ENCODE measurements at places on chromosomes 7 and 10. TPM values are rescaled to one million over a fixed set of nuclear protein-coding genes. Genes with fewer than 3 reads are reported as not detected.

Gene TMEM196
- total RNA-seq = not detected

Gene ANXA8L1
- total RNA-seq = not detected

Gene C10orf105
- total RNA-seq = 0.05 TPM

Gene MALRD1
- 0.29 TPM for total RNA-seq

DNA sequence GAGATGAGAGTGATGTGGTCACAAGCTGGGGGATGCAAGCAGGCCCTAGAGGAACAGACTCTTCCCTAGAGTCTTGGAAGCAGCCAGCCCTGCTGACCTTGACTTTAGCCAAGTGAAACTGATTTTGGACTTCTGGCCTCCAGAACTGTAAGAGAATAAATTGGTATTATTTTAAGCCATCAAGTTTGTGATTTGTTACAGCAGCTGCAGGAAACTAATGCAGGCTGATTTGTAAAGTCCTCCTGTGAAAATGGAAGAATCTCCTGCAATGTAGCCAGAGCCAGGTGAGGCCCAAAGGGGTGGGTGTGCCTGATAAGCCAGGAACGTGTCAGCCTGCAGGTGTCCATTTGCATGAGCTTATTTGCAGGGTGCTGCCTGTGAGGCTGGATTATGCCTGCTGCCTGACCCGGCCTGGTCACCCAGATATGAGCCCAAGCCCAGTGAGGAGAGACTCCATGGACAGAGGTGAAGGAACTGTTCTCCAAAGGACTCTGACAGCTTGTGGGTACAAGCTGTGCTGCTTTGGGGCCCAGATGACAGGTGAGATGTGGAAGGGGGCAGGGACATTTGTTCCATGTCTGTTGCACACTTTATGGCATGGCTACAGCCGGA lies 24.6 kb upstream of the PLEKHA1 start:
- H3K4me3 ChIP-seq = no peak overlapping the region
- DNase-seq = no peak
- no peaks in the 10 kb centered on the region for H3K36me3 ChIP-seq
- no peaks in the 10 kb centered on the region for H3K4me1 ChIP-seq
- no peaks in the 10 kb centered on the region for H3K27me3 ChIP-seq

DNA sequence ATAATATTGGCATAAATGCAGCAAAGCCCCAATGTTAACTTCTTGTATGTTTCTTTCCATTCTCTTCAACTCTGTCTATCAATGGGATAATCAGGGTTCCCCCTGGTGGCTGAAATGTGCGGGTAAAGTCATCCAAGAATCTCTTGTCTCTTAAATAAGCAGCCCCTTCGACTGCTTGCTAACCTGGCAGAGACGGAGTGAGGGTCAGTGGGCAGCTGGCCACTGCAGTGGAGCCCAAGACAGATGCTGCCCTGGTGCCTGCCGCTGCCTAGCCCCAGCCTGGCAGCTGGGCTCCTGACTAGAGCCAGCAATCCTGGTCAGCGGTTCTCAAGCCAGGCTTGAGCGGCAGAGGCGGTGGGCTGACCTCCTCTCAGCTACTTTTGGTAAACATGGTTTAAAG lies 248.9 kb downstream of the COBL start:
- no peak overlapping the region for H3K27ac ChIP-seq
- no peaks in the 10 kb centered on the region for H3K4me1 ChIP-seq
- H3K36me3 ChIP-seq = no peaks in the 10 kb centered on the region
- no peak for DNase-seq
- no peaks in the 10 kb centered on the region for H3K27me3 ChIP-seq

- peak overlapping the region; percentile 40 for H3K27ac ChIP-seq
- DNase-seq = peak; percentile 58
- peaks cover 12% of the 10 kb centered on the region for H3K4me1 ChIP-seq
- H3K36me3 ChIP-seq = no peaks in the 10 kb centered on the region
- no peaks in the 10 kb centered on the region for H3K27me3 ChIP-seq
Observed at GRCh38 chr7:102024005-102024768, 206.8 kb downstream of the CUX1 start.

DNA sequence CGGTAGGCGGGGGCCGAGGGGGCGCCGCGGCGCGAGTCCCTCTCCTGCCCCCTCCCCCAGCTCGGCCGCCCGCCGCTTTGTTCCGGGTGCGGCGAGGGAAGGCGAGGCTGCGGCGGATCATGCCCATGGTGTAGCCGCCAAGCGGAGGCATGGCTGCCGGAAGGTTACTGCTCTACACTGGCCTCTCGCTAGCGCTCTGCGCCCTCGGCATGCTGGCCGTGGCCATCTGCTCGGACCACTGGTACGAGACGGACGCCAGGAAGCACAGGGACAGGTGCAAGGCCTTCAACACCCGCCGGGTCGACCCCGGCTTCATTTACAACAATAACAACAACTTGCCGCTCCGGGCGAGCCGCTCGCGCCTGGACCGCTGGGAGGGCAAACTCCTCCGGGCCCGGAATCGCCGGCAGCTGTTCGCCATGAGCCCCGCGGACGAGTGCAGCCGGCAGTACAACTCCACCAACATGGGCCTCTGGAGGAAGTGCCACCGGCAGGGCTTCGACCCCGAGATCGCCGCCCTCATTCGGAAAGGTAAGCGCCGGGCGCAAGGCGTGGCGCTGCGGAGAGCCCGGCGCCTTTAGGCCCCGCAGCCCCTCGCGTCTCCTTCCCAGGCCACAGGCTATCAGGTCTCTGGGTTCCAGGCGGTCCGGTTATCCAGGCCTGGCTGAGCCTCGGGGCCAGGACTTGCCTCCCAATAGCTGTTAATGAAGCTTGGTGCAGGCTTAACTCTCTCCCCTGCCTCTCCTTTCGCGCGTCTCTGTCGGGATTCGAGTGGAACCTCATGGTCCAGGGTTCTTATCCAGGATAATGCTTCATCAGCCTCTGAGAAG lies 513 bp downstream of the TMEM178B start:
- no peaks in the 10 kb centered on the region for H3K4me1 ChIP-seq
- peak overlapping the region; percentile 51 for H3K4me3 ChIP-seq
- H3K27me3 ChIP-seq = peaks cover 13% of the 10 kb centered on the region
- no peaks in the 10 kb centered on the region for H3K36me3 ChIP-seq

GRCh38 chr10:7045891-7046599 lies 364.8 kb downstream of the SFMBT2 start:
- no peak overlapping the region for H3K4me3 ChIP-seq
- no peaks in the 10 kb centered on the region for H3K36me3 ChIP-seq
- H3K27ac ChIP-seq = no peak overlapping the region

GRCh38 chr7:5094641-5095040 lies 49.0 kb downstream of the RBAK start:
- no peaks in the 10 kb centered on the region for H3K27me3 ChIP-seq
- no peak overlapping the region for H3K4me3 ChIP-seq
- no peaks in the 10 kb centered on the region for H3K36me3 ChIP-seq
- H3K27ac ChIP-seq = no peak overlapping the region
- no peak for DNase-seq

Measured in right lobe of liver (tissue), 6 donors.